ENCODE measurements at places on chromosomes 3 and 15. TPM values are rescaled to one million over a fixed set of nuclear protein-coding genes. Genes with fewer than 3 reads are reported as not detected.

DNA sequence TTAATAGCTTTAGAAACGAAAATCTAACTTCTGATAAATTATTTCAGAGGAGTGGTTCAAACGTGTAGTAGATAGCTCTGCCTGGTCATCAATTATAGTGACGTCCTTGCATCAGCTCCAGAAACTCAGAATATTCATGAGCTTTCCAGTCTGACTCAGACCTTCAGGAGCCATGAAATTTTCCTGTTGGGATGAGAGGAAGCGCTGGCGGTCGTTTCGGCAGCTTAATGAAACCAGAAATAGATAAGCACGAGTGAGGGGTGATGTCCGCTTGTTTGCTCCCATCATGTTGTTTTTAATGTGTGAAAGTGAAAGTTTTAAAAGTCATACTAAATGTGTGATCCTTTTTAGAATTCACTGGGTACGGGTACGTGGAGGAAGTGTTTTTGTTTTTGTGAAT, 141.1 kb downstream of the PGPEP1L start:
- no peaks in the 10 kb centered on the region for H3K27me3 ChIP-seq
- H3K27ac ChIP-seq: peak overlapping the region; percentile 63
- H3K4me1 ChIP-seq: no peaks in the 10 kb centered on the region
- H3K4me3 ChIP-seq: peak overlapping the region; percentile 36
- H3K36me3 ChIP-seq: no peaks in the 10 kb centered on the region
- DNase-seq: no peak

DNA sequence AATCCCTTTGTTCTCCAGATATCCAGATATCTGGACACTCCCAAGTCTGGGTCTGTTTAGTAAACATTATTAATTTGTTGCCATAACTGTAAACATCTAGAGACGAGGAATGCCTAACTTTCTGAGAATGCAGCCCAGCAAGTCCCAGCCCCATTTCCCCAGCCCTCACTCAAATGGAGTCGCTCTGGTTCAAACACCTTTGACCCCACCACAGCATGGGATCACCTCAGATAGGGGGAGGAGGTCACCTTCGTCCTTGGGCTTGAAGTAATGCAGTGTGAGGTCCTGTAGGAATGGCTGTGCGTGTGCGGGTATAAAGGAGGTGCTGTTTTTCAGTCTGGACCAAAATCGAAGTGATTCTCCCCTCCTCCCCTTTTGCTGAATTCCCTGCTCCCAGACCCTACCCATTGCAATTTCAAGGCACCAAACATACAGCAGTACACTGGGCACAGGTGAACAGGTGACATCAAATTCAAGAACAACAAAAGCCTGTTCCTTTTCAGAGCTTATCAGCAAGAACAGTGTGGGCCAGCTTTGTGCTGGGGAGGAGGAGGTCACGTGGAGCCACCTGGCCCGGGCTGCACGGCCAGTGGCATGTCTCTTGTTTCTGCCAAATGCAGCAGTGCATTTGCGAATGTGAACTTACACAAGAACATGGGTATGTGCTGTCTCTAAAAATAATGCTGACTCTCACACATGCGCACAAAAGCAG, 57.5 kb upstream of the TRPM1 start:
- no peaks in the 10 kb centered on the region for H3K36me3 ChIP-seq
- H3K27me3 ChIP-seq: no peaks in the 10 kb centered on the region
- H3K27ac ChIP-seq: no peak overlapping the region
- H3K4me3 ChIP-seq: no peak overlapping the region

- H3K27me3 ChIP-seq: no peaks in the 10 kb centered on the region
- no peak overlapping the region for H3K4me3 ChIP-seq
- H3K4me1 ChIP-seq: no peaks in the 10 kb centered on the region
- no peaks in the 10 kb centered on the region for H3K36me3 ChIP-seq
- no peak overlapping the region for H3K27ac ChIP-seq
These were observed 166.1 kb downstream of the FRMD5 start for GRCh38 chr15:44029003-44029402.

- peak; percentile 81 for DNase-seq
- no peaks in the 10 kb centered on the region for H3K27me3 ChIP-seq
- peak overlapping the region; percentile 48 for H3K27ac ChIP-seq
- peaks cover 14% of the 10 kb centered on the region for H3K4me1 ChIP-seq
- no peaks in the 10 kb centered on the region for H3K36me3 ChIP-seq
- H3K4me3 ChIP-seq: no peak overlapping the region
These were observed 50.3 kb downstream of the LRIG1 start for GRCh38 chr3:66450390-66451022.

GRCh38 chr3:182704926-182705325, 88.4 kb upstream of the ATP11B start:
- H3K27ac ChIP-seq: no peak overlapping the region
- H3K27me3 ChIP-seq: no peaks in the 10 kb centered on the region
- no peaks in the 10 kb centered on the region for H3K4me1 ChIP-seq

DNA sequence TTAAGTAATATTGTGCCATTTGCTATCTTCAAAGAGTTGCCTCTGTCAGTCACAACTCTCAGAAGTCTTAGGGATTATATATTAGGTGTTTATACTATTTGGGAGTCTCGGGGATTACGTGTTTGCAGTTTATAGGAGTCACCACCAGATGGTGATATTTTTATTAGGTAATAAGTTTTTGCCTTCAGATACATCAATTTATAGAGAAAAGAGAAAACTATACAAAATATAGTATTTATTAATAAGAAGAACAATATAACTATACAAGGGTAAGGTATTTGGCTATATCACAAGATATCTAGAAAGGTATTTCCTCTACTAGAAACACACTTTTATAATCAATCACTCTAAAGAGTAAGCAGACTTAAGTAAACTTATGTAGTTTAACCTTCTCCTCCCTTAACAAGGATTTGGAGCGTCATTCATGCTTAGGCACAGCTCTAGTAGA, 10.7 kb upstream of the DHX36 start:
- no peaks in the 10 kb centered on the region for H3K27me3 ChIP-seq
- no peak overlapping the region for H3K4me3 ChIP-seq
- DNase-seq: no peak
- H3K27ac ChIP-seq: no peak overlapping the region
- no peaks in the 10 kb centered on the region for H3K4me1 ChIP-seq

- no peaks in the 10 kb centered on the region for H3K36me3 ChIP-seq
- H3K4me1 ChIP-seq: peaks cover 13% of the 10 kb centered on the region
- H3K4me3 ChIP-seq: no peak overlapping the region
These were observed 41.0 kb downstream of the ITGB5 start for GRCh38 chr3:124846189-124846588.

GRCh38 chr3:132404276-132404675, 13.0 kb upstream of the DNAJC13 start:
- H3K27ac ChIP-seq: no peak overlapping the region
- no peaks in the 10 kb centered on the region for H3K27me3 ChIP-seq
- DNase-seq: no peak

DNA sequence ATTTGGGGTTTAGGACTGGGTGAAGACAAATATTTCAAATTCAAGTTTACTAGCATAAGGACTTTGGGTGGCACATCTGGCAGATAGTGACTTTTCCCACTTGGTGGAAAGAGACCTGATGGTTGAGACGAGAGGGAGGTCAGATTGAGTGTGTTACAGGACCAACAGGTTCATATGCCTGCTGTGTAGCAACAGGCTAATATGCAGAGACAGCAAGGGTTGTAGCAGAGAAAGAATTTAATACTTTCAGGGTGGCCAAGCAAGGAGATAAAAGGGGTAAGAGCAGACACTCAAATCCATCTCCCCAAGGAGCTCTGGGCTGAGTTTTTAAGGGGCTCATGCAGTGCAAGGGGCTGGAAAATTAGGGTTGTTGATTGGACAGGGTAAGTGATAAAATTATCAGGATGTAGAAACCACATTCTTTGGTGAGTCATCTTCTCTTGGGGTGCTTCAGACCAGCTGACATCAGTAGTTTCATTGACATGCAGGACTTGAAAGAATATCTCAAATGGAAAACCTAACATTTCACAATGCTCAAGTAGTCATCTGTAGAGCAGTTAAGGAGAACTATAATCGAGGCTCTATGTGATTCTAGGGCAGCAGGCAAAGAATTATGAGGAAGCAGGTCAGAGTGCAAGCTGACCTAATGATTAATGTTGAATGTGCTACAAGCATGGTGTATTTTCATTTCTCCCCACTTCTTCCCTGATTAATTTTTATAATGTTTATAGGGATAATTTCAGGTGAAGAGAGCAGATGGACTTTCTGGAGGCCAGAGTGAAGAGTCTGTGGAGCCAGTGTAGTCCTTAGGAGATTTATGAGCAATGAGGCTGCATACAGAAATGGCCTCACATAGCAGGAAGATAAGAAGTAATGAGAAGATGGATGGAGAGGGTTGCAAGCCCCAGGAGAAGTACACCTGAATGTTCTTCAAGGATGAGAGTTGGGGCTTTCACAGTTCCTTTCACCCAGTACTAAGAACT, 13.7 kb downstream of the FOXB1 start:
- no peaks in the 10 kb centered on the region for H3K4me1 ChIP-seq
- H3K27ac ChIP-seq: no peak overlapping the region
- no peak overlapping the region for H3K4me3 ChIP-seq
- DNase-seq: no peak
- H3K36me3 ChIP-seq: no peaks in the 10 kb centered on the region
- peaks cover 3% of the 10 kb centered on the region for H3K27me3 ChIP-seq

DNA sequence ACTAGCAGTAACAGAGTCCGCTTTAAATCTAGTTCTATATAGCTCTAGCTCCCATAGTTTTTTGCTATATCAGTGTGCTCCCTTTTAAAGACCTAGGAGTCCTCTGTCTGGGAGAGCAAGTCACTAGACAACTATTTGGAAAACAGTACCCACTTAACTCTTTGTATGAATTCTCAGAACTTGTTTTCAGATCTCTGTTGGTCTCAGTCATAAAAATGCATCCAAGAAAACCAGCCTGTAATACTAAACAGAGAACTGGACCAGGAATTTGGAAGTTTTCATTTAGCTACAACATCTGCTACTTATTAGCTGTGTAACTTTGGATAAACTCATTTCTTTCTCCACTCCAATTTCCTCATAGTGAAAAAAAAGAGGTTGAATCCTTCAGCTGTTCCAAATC, 56.9 kb upstream of the C3orf49 start:
- H3K4me3 ChIP-seq: no peak overlapping the region
- no peaks in the 10 kb centered on the region for H3K4me1 ChIP-seq
- H3K27ac ChIP-seq: no peak overlapping the region
- DNase-seq: no peak
- H3K27me3 ChIP-seq: no peaks in the 10 kb centered on the region

DNA sequence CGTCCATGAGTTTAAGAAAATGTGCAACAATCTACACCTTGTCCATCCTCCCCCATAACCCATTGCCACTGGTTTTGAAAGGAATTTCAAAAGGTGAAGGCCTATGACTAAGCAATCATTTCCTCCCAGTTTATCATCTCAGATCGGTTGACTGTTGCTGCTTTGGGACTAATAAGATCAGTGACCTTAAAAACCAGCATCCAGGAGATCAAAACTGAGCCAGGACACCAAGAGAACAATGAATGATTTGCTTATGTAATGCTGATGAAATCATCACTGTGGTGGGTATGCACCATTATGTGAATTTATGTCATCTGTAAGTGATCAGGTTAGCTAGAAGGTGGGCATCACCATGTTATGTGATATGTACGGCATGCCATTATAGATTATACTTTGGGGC, 195.5 kb downstream of the SSR3 start:
- no peak overlapping the region for H3K4me3 ChIP-seq
- H3K4me1 ChIP-seq: no peaks in the 10 kb centered on the region
- H3K27ac ChIP-seq: no peak overlapping the region

- no peak overlapping the region for H3K4me3 ChIP-seq
- no peaks in the 10 kb centered on the region for H3K36me3 ChIP-seq
- no peak for DNase-seq
- no peak overlapping the region for H3K27ac ChIP-seq
These were observed 158.2 kb upstream of the ABI3BP start for GRCh38 chr3:101151286-101151913.

GRCh38 chr3:46545818-46546630, 20.1 kb downstream of the LRRC2 start:
- no peaks in the 10 kb centered on the region for H3K27me3 ChIP-seq
- DNase-seq: no peak
- no peaks in the 10 kb centered on the region for H3K36me3 ChIP-seq
- H3K4me3 ChIP-seq: no peak overlapping the region
- no peak overlapping the region for H3K27ac ChIP-seq

- H3K27me3 ChIP-seq: no peaks in the 10 kb centered on the region
- H3K4me1 ChIP-seq: no peaks in the 10 kb centered on the region
- H3K27ac ChIP-seq: no peak overlapping the region
- no peaks in the 10 kb centered on the region for H3K36me3 ChIP-seq
These were observed 355.1 kb downstream of the NSUN3 start for GRCh38 chr3:94417963-94418455.

GRCh38 chr3:51997935-51998596, 2.4 kb upstream of the RPL29 start:
- no peak overlapping the region for H3K4me3 ChIP-seq
- peaks cover 9% of the 10 kb centered on the region for H3K36me3 ChIP-seq
- no peak for DNase-seq
- H3K27me3 ChIP-seq: no peaks in the 10 kb centered on the region

DNA sequence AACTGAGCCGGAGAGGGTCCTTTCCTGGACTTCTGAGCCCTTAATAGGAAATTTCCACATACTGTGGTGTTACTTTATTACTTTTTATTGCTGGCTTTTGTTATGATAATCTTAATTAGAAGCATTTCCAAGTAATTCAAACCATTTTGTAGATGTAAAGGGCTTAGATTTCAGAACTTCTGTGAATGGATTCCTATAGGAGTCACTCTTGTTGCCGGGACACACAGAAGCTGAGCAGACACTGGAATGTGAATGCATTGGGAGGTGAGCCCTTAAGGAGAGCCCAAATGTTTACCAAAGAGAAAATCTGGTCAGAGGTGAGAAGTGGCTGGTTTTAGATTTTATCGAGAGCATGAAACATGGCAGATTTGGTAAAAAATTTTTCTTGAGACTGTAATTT, 87.4 kb downstream of the FNDC3B start:
- H3K27ac ChIP-seq: peak overlapping the region; percentile 6
- H3K4me1 ChIP-seq: no peaks in the 10 kb centered on the region
- H3K4me3 ChIP-seq: no peak overlapping the region

- H3K4me3 ChIP-seq: no peak overlapping the region
- H3K27ac ChIP-seq: no peak overlapping the region
- no peaks in the 10 kb centered on the region for H3K4me1 ChIP-seq
These were observed 340.3 kb upstream of the RBMS3 start for GRCh38 chr3:28940530-28940929.

Gene CLDN16
- total RNA-seq: not detected

Gene EOMES
- total RNA-seq: not detected

Gene PRTG
- 1.2 TPM for total RNA-seq

Gene CSTA
- total RNA-seq: not detected

Gene GORASP1
- 84.2 TPM for total RNA-seq

Gene CAMK2N2
- not detected for total RNA-seq

Gene CEMIP
- total RNA-seq: 2.1 TPM

Gene ZPLD1
- 0.05 TPM for total RNA-seq

Gene PLS1
- 418 TPM for total RNA-seq

Gene FOXB1
- not detected for total RNA-seq

Gene ADCY5
- 7.8 TPM for total RNA-seq

Measured in colonic mucosa (tissue), 4 donors.